ENCODE measurements at places on chromosomes 7 and 10. TPM values are rescaled to one million over a fixed set of nuclear protein-coding genes. Genes with fewer than 3 reads are reported as not detected.

OGDHL gene
- total RNA-seq: not detected

MOGAT3 gene
- not detected for total RNA-seq

ACSL5 gene
- total RNA-seq: 57.8 TPM

CAMK2B gene
- total RNA-seq: not detected

SPAG6 gene
- 0.57 TPM for total RNA-seq

HECW1 gene
- total RNA-seq: not detected

GRCh38 chr7:36736090-36736898, 12.0 kb upstream of the AOAH start:
- no peak for DNase-seq

- no peak for DNase-seq
These were observed 549.1 kb downstream of the LRMDA start for GRCh38 chr10:75980419-75981002.

GRCh38 chr7:116990056-116990455, 36.8 kb downstream of the ST7 start:
- no peak for DNase-seq

DNA sequence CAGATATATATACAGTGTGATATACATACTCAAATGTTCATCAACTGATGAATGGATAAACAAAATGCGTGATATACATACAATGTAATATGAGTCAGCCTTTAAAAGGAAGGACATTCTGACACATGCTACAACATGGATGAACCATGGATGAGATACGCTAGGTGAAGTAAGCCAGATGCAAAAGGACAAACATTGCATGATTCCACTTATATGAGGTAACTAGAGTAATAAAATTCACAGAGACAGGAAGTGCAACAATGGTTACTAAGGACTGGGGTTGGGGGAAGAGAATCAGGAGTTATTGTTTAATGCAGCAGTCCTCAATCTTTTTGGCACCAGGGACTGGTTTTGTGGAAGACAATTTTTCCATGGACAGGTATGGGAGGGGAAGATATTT, 47.3 kb upstream of the PIK3AP1 start:
- no peak for DNase-seq

GRCh38 chr7:47326220-47326619, 255.7 kb downstream of the TNS3 start:
- DNase-seq: no peak

- DNase-seq: no peak
These were observed 156.8 kb downstream of the FAM107B start for GRCh38 chr10:14617852-14618251.

- DNase-seq: no peak
These were observed 608.4 kb upstream of the KCND2 start for GRCh38 chr7:119664601-119665000.

DNA sequence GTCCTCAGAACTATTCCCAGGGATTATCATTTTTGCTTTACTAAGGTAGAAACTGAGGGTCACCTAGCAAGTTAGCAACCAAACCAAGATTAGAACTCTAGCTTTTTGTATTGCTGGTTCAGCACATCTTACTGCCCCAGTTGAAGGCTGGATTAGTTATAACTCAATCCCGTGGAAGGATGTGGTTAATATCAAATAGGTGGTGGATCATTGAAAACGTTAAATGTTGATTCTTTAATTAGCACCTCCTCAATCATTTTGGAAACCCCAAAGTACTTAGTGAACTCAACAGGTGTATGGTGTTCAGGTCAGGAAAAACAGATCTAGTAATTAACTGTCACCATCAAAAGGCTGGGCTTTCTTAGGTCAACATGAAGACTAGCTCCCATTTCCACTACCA, 152.4 kb downstream of the ARID5B start:
- DNase-seq: no peak

DNA sequence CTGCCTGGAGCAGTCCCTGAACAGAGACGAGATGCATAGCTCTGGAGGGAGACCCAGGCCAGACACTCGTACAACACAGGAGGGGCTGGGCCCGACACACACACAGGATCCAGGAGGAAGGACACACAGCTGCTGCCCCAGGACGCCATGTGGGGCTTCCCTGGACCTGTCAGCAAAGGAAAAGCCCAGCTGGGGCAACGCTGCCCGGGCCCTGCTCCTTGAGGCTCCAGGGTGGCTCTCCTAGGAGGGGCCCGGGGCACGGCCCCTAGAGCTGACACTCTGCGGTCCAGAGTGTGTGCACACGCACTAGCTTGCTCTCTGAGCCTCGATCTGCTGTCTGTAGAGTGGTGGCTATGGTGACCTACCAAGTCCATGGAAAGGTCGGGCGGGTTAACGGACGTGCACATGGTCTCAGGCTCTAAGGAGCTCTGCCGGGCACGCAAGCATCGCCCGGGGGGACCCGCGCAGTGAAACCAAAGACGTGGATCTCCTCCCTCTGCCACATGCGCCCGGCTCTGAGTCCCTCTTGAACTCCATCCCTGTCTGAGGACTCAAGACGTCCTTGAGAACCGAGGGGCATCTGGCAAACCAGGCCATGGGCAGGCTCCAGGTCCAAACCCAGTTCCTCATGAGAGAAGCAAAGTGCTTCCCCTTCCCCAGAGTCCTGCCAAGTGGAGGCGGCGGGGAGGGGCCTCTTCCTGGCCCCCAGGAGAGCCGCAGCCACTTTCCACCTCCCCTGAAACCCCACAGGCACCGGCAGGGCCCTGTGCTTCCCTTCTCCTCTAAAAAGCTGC, 279.0 kb downstream of the ELFN1 start:
- DNase-seq: no peak

DNA sequence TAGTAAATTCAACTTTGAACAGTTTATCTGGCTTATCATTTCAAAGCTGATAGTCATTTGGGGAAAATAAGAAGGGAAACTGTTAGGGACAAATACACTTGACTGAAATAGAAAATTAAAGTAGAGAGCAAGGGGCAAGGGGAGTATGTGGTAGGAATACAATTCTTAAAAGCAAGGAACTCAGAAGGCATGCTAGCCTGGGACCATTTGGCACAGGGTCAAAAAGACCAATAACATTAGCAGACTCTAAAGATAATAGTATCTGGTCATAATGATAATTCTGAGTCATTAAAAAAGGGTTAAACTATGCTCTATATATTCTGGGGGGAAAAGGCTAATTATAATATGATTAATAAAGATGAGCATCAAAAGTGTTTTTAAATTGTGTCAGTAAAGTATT, 112.2 kb downstream of the CNOT4 start:
- no peak for DNase-seq

DNA sequence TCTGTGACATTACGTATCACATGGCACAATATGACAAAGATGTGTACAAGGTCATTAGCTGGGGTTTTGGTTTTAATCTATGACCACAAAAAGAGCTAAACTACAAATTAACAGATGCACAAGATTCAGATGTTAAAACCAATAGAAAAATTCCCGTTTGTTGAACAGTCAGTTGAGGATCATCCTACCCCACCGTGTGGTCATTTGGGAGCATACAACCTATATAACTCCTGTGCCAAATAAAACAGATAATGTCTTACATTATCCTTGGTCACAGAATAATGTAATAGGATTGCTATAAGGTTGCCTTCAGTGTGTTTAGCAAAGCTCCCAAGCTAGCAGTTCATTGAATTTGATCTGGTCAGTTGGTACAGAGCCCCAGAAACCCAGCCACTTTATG, 28.2 kb downstream of the ASNS start:
- DNase-seq: no peak

- DNase-seq: no peak
These were observed 157.3 kb upstream of the CDK1 start for GRCh38 chr10:60621018-60621417.

GRCh38 chr10:65891073-65891981, 1034.5 kb upstream of the LRRTM3 start:
- no peak for DNase-seq

GRCh38 chr10:101222683-101223273, 6.5 kb downstream of the LBX1 start:
- no peak for DNase-seq
